ENCODE measurements at places on chromosomes 5 and 9. TPM values are rescaled to one million over a fixed set of nuclear protein-coding genes. Genes with fewer than 3 reads are reported as not detected.

DNA sequence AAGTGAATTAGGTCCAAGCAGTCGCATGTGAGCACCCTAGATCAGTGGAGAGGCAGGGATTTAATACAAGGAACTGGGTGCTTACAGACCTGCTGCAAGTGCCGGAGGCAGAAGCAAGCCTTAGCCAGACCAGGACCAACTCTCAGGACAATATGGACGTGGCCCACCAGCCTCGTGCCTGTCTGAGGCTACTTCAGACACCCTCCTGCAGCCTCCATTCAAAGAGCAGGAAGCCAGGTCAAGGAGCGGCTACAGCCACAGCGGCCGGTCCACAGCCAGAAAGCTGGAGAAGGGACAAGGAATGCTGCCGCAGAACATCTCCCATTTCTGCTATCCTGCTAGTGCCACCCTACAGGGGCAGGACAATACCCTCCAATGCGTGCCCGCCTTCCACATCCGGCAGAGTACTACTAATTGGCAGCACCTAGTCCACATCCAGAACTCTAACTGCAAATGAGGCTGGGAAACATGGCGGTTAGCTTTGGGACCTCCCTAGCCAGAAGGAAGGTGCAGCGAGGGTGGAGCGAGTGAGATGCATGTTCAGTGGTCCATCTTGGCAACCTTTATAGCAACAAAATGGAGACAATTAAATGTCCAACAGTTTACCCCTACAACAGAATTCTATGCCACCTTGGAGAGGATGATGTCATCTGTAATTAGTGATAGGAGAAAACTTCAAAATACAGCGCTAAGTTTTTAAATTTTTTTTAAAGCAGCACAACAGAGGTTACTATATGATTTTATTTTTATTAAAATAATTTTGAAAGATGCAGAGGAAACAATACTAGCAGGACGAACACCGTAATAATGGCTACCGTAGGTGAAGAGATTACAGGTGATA, 1.0 kb upstream of the ALDH1B1 start:
- no peak for DNase-seq

DNA sequence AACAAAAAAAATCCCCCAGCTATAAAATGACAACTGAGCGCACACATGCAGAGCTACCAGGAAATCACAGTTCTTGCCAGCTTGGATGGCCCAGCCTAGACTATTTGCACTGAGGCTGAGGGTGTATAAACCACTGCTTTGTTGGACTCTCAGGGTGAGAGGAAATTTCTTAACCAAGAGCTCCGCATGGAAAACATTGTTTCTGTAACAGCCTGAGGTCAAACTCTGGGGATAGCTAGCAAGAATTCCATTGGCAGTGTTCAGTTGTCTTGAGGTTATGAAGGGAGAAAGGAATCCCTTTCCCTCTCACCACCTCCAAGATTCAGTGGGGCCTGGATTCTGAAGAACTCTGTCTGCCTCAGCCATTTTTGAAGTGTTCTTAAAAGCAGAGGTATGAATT, 360.0 kb downstream of the OSTF1 start:
- DNase-seq, result no peak

GRCh38 chr5:111848476-111848875, 91.5 kb upstream of the NREP start:
- no peak for DNase-seq

DNA sequence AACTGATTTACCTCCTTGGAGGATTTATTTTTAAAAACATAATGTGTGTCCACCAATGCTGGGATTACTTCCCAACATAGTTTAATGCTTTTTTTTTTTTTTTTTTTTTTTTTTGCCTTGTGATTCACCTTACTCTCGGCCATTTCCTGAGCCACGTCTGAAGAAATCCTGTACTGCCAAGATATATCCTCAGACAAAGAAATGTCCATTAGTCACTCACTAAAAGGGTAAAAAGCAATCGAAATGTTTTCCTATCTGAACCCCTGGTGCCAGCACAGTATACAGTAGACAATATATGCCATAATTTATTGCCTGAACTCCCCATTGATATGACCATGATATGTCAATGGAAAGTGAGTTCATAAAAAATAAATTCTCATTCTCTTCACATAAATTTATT, 344.1 kb downstream of the BNC2 start:
- DNase-seq, result no peak

BARHL1 gene
- total RNA-seq, result not detected

DNA sequence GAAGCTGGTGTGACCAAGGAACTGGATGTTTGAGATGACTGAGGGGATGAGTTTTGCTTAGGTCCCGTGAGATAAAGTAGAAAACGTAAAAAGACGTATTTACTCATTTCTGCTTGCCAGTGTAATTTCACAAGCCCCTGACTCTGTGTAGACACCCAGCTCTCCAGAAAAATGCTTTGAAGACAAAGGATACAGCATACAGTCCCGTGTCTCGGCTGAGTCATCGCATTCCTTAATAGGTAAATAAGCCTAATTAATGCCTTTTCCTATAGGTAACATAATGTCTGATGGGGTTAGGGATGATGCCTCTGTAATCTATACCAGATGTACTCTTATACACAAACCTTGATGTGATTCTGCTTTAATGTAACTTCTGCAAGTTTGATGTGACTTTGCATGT, 20.2 kb downstream of the S100Z start:
- no peak for DNase-seq

GRCh38 chr9:100229136-100229535, 123.6 kb downstream of the TEX10 start:
- DNase-seq, result no peak

- DNase-seq, result no peak
Measured at GRCh38 chr9:88965473-88965872, 25.8 kb upstream of the S1PR3 start.

DNA sequence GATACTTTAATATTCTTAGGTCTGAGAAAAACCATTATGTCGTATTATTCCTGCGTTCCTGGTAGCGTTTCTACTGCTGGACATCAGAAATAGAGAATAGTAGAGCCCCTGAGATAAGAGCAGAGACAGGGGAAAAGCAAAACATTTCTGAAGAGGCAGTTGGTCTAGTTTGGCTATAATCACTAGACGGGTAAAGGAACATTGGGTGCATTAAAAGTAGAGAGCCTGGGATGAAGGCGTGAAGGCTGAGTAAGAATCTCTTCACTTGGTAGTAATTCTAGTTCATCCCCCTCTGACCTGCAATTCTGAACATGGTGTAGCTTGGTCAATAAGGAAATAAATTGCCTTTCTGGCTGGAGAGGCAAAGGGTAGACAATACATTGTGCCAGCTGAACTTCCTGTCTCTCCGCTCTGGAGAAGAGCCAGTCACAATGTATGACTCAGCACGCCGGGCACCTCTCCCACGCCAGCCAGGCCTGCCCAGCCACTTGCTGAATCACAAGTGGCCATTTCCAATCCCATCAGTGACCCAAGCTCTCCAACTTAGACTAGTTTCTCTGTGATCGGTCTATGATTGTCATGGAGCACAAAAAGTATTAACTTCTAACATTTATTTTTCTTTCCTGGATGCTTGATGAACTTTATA, 75.4 kb downstream of the STK32A start:
- no peak for DNase-seq

GRCh38 chr5:124832510-124832909, 86.1 kb upstream of the ZNF608 start:
- no peak for DNase-seq

DNA sequence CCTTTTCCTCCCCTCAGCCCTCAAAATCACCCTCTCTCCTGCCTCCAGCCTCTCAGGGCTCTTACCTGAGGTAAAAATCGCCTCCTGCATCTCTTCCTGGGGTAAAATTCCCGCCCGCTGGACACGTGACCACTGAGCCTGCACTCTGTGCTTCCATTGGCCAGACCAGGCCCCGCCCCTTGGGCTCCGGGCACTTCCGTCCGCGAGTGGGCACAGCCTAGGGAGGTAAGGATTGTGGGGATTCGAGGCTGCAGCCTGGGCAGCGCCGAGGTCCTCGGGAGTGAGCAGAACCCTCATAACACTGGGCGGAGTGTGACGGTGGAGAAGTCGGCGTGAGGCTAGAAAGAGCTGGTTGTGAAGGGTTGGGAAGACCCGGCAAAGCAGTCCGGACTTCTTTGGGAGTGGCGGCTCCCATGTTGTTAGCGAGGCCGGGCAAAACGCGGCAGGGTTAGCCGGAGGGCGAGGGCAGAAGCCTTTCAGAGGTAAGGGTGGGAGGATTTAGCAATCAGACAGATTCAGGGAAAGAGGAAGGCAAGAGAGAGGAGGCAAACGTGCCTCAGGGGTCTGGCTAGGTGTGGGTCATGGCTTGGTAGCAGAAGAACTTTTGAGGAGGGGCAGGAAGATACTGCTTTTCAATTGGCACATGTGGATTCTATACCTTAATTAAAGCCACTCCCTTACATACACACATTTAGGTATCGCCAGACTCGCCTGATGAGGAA, at the start of gene SHOC1:
Gene SHOC1, minus strand, starts transcription at position 103 of the 722 bp plus-strand sequence. CDS start 3,519 bp downstream, outside the sequence.
- DNase-seq, result no peak

- no peak for DNase-seq
Measured at GRCh38 chr5:6905423-6905822, 192.2 kb downstream of the TENT4A start.

- no peak for DNase-seq
Measured at GRCh38 chr5:54804086-54804485, 181.3 kb downstream of the ESM1 start.

DNA sequence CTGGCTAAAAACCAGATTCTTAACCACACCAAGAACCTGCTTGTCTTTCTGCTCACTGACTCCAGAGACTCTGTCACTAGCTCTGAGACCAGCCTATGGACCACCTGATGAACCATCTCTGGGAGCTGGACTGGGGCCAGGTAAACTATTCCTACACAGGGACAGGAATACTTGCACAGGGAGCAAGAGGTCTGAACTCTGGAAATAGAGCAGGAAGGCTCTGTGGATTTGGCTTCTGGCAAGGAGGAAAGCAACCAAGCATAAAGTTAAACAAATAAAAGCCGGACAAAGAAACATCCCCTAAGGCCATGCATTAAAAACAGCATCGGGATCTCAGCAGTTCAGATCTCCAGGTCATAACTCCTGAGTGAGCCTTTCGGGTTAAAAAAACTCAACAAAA, 5.6 kb upstream of the SPARC start:
- no peak for DNase-seq

DNA sequence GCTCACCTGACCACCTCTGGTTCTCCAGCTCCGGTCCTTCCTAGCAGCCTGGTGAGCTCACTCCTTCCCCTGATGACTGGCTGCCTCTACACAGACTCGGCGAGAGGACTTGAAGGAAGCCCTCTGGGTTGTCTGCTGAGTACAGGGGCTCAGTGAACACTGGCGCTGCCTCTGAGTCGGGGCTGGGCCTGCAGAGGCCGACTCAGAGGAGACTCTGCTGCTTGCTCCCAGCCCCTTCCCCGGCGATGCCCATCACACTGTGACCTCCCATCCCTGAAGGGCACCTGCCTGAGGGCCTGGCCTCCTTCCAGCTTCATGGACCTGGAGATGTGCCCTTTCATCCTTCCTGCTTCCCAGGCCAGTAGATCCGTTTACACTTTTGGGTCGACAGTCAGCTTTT, 22.0 kb downstream of the CRB2 start:
- no peak for DNase-seq

DNA sequence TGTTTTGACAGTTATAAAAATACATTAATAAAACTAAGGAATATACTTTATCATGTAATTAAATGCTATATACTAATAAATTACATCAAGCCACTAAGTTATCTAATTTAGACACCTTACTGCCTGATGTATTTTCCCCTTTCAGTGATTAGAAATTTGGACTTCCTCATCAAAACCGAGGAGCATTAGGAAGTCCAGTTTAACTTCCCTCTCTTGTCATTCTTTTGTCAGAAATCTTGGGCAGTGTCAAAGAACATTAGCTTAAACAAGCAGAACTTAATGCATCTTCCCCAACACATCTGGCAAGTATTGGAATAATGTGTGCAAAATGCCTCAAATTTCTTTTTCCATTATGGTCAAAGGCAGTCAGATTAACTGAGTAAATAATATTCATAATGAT, 81.6 kb downstream of the PLPP1 start:
- no peak for DNase-seq

NDUFS4 gene
- 63.6 TPM for total RNA-seq

GRCh38 chr9:71504636-71505035, 263.7 kb downstream of the CEMIP2 start:
- DNase-seq, result no peak

GRCh38 chr5:151617841-151618710, 26.9 kb upstream of the FAT2 start:
- no peak for DNase-seq

SPATA31A6 gene
- not detected for total RNA-seq

- DNase-seq, result no peak
Measured at GRCh38 chr5:12772276-12772675, 868.0 kb upstream of the CTNND2 start.

DNA sequence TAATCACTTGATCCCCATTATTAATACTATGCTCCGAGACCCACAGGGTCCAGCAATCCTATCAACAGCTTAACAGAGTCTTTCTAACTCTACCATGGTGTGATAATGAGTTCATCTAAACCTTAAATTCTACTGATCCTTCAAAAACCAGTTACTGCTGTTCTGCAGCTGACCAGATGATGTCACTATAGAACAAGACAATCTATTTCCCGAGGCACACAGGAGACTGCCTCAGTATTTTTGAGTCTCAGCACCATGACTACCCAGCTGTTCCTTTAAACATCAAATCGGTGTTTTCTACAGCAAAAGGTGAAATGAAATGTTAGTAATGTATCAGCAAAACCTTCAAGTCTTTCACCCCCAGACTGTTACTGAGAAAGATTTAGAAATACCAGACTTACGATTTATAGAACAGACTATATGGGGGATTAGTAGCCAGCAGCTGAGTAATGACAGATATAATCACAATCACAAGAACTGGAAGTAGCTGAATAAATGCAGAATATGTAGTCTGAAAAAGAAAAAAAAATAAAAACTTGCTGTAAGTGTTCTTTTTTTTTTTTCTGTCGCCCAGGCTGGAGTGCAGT, 16.9 kb downstream of the DNAJC18 start:
- no peak for DNase-seq

- no peak for DNase-seq
Measured at GRCh38 chr9:114690308-114690707, 8.3 kb upstream of the TEX48 start.

DNA sequence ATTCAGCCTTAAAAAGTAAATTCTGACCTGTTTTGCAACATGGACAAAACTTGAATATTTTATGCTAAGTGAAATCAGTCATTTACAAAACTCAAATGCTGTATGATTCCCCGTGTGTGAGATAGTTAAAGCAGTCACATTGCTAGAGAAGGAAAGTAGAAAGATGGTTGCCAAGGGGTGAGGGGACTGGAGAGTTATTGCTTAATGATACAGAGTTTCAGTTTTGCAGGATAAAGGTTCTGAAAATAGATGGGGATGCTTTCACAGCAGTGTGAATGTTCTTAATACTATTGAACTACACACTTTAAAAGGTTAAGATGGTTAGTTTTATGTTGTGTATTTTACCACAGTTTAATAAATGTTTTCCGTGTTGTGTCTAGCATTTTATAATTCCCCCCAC, 51.2 kb downstream of the SGCD start:
- no peak for DNase-seq

Data from mesenteric fat pad (tissue), 1 donor.